Prostate gland (tissue), 2 donors: ENCODE measurements at places on chromosomes 1 and 21.
A peak's percentile ranks its signal among the peaks of the same experiment; 100 is the strongest.

GRCh38 chr1:167056529-167057231 is 33.5 kb downstream of the GPA33 start:
- no peak for DNase-seq

DNA sequence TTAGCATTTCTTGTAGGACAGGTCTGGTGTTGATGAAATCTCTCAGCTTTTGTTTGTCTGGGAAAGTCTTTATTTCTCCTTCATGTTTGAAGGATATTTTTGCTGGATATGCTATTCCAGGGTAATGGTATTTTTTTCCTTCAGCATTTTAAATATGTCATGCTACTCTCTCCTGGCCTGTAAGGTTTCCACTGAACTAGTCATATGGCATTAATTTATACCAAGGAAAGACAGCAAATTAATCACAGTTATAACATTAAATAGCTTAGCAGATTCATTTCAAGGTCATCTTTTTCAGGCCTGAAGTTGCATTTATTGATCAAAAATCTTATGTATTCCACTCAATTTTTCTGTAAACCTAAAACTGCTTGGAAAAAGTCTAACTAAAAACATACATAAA is 54.9 kb downstream of the AK5 start:
- no peak for DNase-seq

GRCh38 chr1:30816211-30817076 is 58.9 kb upstream of the LAPTM5 start:
- DNase-seq = peak; percentile 17

DNA sequence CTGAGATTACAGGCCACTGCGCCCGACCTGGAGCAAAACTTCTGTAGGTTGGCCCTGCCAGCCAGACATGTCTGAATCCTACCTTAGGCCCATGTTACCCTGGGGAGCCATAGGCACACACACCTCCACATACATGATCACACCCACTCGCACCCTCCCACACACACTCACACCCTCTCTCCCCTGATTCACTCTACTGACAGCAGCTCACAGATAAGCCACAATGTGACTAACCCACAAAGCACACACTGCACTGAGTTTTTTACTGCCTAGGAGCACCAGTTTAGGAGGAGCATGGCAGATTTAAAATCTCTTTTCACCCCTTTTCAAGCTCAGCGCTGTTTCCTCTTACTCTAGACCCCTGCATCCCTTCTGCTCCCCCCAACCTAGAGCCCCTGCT is 41.7 kb downstream of the SLC30A1 start:
- no peak for DNase-seq

GRCh38 chr1:170698301-170699275 is 34.7 kb downstream of the PRRX1 start:
- DNase-seq = no peak

DNA sequence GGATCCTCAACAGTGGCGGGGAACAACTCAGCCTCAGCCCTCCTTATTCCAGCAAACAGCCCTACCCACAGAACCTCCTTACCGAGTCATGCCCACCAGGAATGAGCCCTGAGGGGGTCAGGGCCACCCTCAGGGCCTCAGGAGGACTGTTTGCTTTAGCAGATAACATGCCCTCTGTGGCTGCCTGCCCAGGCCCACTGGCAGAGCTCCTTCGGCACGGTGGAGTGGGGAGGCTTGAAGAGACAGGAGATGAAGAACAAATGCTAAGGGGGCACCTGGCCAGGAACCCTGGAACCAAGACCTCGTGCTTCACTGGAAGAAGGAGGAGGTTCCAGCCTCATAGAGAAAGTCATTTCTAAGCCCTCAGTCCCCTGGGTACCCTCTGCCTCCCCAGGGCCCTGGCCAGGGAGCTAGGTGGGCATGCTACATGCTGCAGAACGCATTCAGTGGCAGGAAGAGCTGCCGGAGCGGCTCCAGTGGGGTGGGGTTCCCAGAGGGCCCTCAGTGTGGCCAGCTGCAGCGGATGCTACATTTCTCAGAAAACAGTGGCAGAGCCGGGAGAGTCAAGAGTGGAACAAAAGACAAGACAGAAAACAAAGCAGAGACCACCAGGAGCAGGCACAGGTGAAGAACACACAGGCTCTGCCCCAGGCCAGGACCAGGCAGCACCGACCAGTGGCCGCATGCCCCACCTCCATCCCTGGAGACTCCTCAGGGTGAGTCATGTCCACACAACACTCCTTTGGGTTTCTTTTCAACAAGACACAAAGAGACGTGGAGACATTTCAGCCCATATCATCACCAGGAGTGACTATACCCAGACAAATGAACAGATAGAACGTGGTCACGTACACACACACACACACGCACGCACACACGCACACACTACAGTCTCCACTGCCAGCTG is 39.8 kb downstream of the RIMS3 start:
- DNase-seq = no peak

- DNase-seq = no peak
These were observed 191.1 kb downstream of the TTLL7 start for GRCh38 chr1:83807821-83808220.

GRCh38 chr1:13945856-13946255 is 245.9 kb downstream of the PRDM2 start:
- DNase-seq = no peak

DNA sequence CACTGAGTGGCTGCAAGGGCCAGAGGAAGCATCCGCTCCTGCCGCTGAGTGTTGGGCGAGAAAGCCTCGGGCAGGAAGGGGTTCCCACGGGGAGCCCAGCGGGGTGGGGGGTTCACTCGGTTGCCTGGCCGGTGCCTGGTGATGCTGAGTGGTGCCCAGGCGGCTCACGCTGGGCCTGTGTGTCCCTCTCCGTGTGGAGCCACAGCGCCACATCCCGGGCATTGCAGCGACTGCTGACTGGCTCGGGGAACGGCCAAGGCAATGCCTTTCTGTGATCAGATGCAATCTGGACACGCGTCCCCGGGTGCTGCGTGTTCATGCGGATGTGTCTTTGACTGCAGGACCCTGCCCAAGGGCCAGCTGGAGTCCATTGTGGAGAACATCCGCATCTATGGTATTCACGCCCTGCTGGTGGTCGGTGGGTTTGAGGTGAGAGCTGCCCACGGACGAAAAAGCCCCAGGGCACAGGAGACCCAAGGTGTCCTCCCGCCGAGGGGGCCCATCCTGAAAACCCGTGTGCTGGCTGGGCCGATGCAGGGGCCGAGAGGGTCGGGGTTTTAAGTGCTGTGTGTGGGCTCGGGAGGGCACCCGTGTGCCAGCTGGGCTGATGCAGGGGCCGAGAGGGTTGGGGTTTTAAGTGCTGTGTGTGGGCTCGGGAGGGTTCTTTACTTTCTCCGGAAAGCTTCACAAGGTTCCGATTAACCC is 16.4 kb downstream of the CFAP410 start:
- no peak for DNase-seq

- peak; percentile 61 for DNase-seq
These were observed 72.1 kb downstream of the LMX1A start for GRCh38 chr1:165284454-165284853.
